ENCODE measurements at places on chromosomes 2 and 18. TPM values are rescaled to one million over a fixed set of nuclear protein-coding genes. Genes with fewer than 3 reads are reported as not detected.

- no peak for DNase-seq
These were observed 91.0 kb downstream of the MAPRE2 start for GRCh38 chr18:35132021-35132902.

- DNase-seq: no peak
These were observed 52.6 kb upstream of the NFU1 start for GRCh38 chr2:69489793-69490192.

DNA sequence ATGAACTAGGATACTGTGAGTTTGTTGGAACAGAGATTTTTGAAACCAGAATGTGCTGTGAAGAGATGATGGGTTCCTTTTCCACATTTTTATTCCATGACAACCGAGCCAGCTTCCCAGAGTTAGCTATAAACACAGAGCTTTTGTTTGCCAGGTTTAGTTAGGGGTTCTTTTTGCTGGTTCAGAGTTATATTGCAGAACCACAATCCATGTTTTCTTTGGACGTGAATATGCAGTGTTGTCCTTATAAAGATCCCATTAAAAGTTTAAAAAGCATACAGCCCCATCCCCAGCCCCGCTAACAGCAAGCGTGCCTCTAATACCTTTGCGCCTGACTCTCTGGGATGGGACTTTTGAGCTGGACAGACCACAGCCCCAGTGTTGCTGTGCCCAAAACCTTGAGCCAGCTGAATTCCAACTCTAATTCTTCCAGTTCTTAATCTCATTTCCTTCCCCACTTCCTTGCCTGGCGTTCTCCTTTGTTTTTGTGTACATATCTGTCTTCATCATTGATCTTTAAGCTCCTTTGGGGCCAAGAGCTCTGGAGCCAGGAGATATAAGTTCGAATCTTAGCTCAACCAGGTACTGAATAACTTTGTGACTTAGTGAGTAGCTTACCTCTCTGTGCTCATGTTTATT lies 72.3 kb downstream of the SPATS2L start:
- no peak for DNase-seq

GRCh38 chr2:100394111-100394641 lies 23.3 kb downstream of the CHST10 start:
- no peak for DNase-seq

- DNase-seq: peak; percentile 44
These were observed 55.6 kb downstream of the THADA start for GRCh38 chr2:43540021-43540779.

GRCh38 chr2:188852772-188853171 lies 121.4 kb upstream of the COL3A1 start:
- no peak for DNase-seq

DNA sequence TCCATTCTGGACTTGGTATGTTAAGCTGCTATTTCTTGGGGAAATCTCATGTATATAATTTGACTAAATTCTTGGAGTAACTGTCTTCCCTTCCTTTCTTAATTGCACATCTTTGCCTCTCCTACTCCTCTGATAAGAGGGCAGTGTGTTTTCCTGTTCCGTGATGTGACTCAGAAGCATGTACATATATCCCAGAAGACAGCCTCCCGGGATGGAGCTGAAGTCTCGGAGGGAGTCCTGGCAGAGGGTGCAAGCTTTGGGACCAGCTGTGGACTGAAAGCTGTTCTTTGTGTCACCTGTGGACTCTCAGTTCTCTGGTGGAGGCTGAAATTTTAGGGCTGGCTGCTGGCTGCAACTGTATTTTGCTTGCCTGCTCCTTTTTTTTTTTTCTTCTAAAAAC lies 54.7 kb upstream of the MGAT5 start:
- DNase-seq: no peak

DNA sequence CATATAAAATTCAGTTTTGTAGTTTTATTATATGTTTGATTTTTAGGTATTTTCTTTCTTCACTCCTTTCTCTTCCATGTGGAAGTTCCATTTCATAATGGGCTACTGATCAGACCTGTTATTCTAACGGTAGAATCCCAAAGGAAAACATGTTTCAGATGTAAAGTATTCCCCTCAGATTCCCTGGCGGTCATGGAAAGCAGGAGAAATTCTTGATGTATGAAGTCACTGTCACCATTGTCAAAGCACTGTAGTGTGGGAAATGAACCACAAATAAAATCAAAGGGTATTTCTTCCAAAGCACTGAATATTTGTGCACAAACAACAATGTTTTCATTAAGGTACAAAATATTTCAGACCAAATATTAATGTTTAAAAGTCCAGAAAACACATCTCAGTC lies 237.3 kb upstream of the KLHL14 start:
- no peak for DNase-seq

MEP1B gene
- not detected for polyA plus RNA-seq

FSIP2 gene
- 0.22 TPM for polyA plus RNA-seq

GRCh38 chr2:18626256-18626668 lies 36.9 kb upstream of the NT5C1B start:
- DNase-seq: no peak

KCNF1 gene
- polyA plus RNA-seq: not detected

MYOM1 gene
- polyA plus RNA-seq: 94.4 TPM

- no peak for DNase-seq
These were observed 62.7 kb downstream of the PSMG2 start for GRCh38 chr18:12765586-12765985.

APLF gene
- polyA plus RNA-seq: 0.38 TPM

- DNase-seq: no peak
These were observed 237.5 kb downstream of the TWIST2 start for GRCh38 chr2:239085201-239085992.

All from heart right ventricle (tissue), 16 donors.